ENCODE measurements at places on chromosomes 6 and 20. TPM values are rescaled to one million over a fixed set of nuclear protein-coding genes. Genes with fewer than 3 reads are reported as not detected.

DNA sequence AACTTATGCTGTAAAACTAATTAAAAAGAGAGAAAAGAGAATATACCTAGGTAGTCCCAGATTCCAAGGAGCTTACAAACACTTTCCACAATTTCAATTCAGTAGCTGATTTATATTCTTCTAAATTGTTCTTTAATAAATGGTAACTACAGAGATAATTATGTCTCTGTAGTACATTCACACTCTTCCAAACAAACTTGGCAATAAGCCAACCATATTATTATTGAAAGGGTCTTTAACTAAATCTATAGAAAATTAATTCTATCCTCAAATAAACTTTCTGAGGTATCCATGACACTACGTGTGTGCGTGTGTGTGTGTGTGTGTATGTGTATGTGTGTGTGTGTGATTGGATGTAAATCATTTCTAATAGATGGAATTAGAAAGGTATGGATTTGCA, 217.4 kb upstream of the EYS start:
- no peak overlapping the region for H3K4me3 ChIP-seq
- H3K4me1 ChIP-seq: no peaks in the 10 kb centered on the region
- no peak for DNase-seq
- no peaks in the 10 kb centered on the region for H3K36me3 ChIP-seq

WRNIP1 gene
- total RNA-seq: 62.0 TPM

DNA sequence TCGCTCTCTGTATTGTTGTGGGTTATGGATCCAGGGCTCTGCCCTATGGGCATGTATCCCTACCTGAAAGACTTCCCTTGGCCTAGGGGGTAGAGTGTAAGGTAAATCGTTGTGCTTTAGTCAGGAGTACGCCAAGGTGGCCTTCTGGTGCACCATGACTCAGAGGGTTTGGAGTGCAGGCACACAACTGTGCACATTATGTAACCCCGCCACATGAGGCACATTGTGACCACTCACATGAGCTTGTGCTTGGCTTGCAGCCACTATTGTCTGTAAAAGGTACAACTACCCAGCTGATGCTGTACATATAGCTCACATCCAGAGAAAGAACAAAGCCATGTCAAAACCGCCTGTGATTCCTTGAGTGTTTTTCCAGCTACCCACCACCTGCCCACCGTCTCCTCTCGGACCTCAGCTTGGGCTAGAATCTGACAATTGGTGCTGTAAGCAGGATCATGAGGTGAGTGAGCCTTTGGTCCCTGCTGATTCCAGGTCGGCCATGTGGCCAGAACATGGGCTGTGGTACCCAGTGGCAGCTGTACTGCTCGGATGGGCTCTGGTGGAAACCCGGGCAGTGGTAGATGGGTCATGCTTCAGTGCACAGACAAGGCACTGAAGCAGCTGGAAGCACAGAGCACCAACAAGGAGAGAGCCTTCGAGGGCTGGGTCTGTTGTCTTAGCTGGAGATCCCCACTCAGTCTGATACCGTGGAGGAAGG, 33.8 kb downstream of the HDDC2 start:
- no peak overlapping the region for H3K27ac ChIP-seq
- no peak overlapping the region for H3K4me3 ChIP-seq
- no peaks in the 10 kb centered on the region for H3K36me3 ChIP-seq

GRCh38 chr20:59776626-59777330, 156.7 kb downstream of the SYCP2 start:
- H3K27me3 ChIP-seq: no peaks in the 10 kb centered on the region
- no peak overlapping the region for H3K27ac ChIP-seq
- H3K4me3 ChIP-seq: no peak overlapping the region

RNF39 gene
- total RNA-seq: 1.6 TPM
